HCT116 (cell line): ENCODE measurements at places on chromosomes 16 and 17. TPM values are rescaled to one million over a fixed set of nuclear protein-coding genes. Genes with fewer than 3 reads are reported as not detected.

The CDH13 gene
- not detected for total RNA-seq

The CTRB1 gene
- total RNA-seq, result 5.6 TPM

The GAST gene
- not detected for total RNA-seq

The COL1A1 gene
- 33.6 TPM for total RNA-seq

The FOXC2 gene
- 0.22 TPM for total RNA-seq

GRCh38 chr16:48014349-48015135, 141.3 kb downstream of the ABCC12 start:
- DNase-seq, result peak; percentile 63

- DNase-seq, result no peak
Observed at GRCh38 chr17:16361874-16362273, 8.6 kb upstream of the CENPV start.

GRCh38 chr16:3174618-3175148, 13.3 kb upstream of the OR1F1 start:
- DNase-seq, result no peak

DNA sequence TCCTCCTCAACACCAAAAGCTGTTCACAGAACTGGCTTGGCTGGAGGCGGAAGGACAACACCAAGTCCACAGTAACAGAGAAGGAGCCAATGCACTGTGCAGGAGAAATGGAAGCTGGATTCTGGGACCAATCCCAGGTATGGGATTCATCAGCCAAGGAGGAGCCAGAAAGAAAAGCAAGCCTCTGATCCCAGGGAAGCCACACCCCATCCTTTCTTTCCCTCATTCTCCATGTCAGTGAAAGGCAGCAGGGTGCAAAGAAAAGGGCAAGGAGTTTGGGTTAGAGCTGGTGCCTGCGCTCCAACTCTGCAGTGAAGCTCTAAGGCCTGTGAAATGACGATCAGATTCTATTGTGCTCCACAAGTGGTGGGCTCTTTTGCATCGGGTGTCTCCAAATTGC, 11.0 kb downstream of the DCAKD start:
- DNase-seq, result no peak

DNA sequence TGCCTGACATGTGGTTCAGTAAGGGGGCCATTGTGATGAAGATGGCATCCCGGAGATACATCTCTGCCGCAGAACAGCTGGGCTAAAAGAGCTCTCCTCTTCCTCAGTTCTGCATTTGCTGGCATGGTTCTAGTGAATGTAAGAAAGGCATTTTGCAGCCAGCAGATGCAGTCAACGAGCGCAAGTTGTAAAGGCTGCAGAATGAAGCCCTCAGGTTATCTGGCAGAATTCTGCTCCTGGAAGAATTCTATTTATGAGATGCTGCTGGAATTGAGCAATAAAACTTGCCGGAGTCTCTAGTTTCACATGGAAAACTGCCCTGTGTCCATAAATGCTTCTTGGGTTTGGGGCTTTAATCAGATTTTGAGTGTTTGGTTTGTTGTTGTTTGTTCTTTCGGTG, 176.8 kb upstream of the HSBP1 start:
- DNase-seq, result no peak

DNA sequence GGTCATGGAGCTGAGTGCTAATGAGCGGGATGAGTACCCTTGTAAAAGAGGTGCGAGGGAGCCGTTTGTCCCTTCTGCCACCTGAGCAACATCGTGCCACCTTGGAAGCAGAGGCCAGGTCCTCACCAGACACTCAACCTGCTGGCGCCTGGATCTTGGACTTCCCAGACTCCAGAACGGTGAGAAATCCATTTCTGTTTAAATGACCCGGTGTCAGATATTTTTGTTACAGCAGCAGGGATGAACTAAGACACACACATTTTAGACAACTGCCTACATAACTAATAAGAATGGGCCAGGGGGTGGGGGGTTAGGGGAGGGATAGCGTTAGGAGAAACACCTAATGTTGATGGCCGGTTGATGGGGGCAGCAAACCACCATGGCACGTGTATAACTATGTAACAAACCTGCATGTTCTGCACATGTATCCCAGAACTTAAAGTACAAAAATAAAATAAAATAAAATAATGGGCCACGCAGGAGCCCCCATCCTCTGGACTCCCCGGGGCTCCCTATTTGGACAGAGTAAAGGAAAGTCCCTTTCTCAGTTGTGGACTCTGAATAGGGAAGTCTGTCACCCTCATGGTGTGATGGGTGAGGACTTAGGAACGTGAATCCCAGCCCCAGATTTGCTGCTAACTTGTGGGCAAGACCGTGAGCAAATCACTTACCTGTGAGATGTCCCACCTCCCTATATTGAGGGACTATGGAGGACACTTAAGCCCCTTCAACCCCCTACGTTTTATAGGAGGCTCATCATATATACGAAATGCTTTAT, 60.6 kb upstream of the DNAH17 start:
- DNase-seq, result no peak

DNA sequence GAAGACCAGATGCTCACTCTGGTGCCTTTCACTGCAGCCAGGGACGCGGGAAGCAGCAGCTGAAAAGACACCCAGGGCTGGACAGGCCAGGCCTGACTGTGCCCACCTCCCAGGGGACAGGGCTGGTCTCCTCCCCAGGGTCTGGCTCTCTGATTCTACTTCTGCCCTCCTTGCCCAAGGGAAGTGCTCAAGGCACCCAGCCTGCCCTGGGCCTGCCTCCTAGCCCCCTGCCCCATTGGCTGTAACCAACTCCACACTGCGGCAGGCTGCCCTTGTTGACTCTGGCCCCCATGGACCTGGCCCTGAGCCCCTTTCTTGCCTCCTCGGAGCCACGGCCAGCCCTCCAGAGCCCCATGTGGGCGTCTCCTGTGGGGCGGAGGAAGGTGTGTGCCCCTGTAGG, 212.5 kb downstream of the NTN1 start:
- no peak for DNase-seq

GRCh38 chr17:63686138-63686685, 13.7 kb downstream of the LIMD2 start:
- DNase-seq, result no peak

DNA sequence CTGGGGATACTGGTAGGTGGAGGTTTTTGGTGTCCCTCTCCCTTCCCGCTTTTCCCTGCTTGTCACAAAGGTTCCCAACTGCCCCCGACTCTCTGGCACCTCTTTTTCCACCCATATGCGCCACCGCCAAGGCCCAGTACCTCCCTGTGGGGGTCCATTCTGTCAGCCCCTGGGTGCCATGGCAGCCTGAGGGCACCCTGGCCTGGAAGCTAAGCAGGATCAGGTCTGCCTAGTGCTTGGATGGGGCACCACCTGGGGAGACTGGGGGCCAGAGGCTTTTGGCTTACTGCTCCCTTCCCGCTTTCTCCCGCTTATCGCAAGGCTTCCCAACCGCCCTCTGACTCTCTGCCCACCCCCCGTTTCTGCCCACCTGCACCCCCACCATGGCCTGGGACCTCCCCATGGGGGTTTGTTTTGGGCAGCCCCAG, 2286.4 kb downstream of the TP53TG3F start:
- no peak for DNase-seq

GRCh38 chr16:57517397-57518367, 18.7 kb downstream of the CCDC102A start:
- DNase-seq, result no peak

GRCh38 chr16:71915350-71915749, 20.0 kb downstream of the IST1 start:
- DNase-seq, result no peak

DNA sequence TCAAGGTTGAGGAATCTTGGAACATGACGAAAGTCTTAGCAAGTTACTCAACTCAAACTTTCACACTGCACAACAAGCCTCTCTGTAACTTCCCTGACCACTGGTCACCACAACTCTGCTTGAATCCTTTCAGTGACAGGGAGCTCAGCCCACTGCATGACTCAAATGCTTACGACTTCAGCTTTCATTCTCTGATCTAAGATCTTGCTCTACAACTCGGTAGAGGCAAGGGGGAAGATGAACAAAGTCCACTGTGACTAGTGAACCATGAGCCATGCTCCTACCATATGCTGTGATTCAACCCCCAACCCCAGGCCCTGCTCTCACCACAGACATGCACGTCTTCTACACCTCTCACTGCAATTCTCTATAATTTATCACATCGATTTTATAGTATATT, 160.9 kb downstream of the SLC39A11 start:
- no peak for DNase-seq

GRCh38 chr16:86949116-86949515, 368.1 kb downstream of the C16orf95 start:
- no peak for DNase-seq

DNA sequence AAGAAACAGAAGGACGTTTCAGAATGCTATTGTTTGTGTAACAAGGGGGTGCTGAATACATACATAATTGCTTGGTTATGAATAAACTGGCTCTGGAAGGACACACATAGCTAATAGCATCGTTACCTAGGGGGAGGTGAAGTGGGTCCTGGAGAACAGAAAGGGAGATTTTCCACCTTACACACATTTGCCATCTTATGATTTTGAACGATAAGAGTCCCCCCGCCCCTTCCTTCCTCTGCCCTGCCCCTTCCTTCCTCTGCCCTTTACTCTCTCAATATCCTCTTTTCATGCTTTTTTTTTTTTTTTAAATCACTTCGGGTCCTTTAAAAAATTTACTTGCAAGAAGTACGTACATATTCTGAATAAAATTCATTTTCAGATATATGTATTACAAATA, 902 bp upstream of the DHRS7B start:
- DNase-seq, result no peak

- no peak for DNase-seq
Observed at GRCh38 chr17:32297860-32298259, 32.2 kb downstream of the RHBDL3 start.

DNA sequence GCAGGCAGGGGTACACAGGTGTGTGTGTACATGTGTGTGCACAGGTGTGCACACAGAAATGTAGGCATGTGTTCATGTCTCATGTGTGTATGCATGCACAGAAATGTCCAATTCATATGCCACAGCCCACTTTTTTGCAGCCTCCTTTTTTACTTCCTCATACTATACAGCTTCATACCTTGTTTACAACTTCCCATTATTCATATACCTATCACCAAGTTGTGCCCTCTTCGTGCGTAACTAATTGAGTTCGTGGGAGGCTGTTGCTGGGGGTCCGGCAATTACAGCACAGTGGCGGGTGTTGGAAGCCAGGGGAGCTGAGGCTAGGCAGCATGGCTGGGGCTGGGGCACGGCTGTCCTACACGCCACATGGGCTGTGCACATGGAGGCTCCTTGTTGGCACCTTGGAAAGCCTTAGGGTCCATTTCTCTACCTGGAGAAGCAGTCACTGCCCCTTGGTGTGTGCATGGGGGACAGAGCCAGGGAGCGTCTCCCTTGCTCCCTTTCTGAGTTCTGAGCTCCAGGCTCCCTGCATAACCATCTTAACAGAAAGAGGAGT, 266.7 kb downstream of the ENGASE start:
- no peak for DNase-seq

DNA sequence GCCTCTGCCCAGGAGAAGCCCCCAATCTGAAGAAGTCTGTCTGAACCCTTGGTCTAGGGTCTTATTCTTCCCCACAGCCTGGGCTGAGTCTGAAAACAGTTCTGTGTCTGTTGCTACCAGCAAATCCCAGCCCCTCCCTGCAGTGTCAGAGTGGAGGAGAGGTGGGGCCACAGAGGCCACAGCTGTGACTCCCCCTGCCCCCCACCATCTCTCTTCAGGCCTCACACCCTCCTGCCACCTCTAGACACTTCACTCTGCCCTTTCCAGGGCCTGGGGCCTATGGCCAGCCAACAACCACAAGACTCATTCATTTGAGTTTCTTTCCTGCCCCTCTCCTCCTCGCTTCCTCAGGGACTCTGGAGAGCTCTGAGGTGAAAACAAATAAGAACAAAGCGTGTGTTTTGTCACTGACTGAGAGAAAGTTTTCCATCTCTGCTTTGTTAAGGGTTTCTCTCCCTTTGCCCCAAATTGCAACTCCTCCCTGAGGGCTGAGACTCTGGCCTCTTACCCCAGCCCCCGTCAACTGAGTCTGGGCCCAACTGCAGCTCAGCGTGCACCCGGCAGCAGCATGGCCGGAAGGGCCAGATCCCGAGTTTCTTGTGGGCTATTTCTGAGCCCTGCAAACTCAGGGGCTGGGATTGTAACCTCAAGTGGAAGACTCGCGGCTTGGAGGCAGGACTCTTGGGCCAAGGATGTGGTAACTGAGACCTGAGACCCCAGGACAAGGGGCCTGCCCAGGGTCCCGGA, 13.2 kb downstream of the C17orf50 start:
- DNase-seq, result no peak

DNA sequence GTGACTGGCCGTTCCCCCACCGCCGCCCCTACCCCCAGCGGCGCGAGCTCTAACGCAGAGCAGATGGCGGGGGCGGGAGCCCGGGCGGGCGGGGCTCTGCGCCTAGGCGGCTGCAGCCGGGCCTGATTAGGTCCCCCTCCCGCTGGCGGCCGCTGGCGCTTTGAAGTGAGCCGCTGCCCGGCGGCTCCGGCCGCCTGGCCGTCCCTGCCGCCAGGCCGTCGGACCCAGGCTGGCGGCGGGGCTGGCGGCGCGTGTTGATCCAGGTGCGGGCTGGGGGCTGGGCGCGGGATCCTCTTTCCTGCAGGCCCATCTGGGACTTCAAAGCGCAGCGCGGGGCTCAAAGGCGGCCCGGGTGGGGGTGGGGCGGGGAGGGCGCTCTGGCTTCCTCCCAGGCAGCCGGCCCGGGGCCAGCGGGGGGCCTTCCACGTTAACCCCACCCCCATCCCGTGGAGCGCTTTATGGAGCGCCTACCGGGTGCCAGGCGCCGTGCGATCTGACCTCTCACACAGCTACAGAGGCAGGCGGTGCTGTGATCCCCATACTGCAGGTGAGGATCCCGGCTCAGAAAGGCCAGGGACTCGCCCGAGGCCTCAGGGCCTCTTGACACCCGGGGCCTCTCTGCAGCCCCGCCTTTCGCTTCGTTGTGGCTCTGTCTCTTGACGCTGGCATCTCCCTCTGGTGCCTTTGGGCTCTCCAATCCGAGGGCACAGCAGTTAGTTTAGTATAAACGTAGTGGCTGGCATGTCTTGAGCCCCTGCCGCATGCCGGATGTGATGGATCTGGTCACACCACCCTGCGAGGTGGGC, 80.0 kb upstream of the NKD1 start:
- no peak for DNase-seq

DNA sequence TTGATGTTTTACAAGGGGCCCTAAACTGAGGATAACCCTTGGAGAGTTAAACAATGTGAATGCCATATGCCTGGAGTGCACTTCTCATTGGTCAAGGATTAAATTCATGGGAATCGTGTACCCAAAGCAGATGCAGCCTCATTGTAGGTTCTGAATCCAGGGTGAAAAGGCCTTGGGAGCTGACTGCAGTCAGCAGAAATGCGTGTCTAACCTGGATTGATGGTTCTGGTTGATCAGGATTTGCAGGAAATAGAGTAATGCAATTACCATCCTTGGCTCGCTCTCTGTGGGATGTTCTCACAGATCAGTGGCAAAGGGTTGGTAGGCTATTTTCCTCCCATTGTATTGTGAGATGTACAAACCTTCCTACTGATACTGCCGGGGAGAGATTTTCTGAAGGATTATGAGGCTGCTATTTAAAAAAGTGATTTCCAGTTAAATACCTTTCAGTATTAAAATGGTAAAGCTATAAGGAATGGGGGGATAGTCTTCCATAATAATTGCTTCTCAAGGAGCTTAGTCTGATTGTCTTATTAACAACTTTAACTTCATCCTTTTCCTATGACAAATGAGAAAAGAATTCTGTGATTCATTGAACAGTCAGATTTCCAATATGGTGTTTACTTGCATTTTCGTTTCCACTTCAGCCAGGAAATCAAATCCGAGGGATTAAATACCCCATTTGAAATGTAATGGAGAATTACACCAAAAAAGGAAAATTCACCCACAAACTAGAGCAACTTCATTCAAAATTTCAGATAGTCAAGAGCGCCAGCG, 1028.1 kb upstream of the EEF2KMT start:
- no peak for DNase-seq

- no peak for DNase-seq
Observed at GRCh38 chr17:66472123-66472522, 169.7 kb downstream of the PRKCA start.

GRCh38 chr16:1141191-1141590, 11.7 kb upstream of the CACNA1H start:
- no peak for DNase-seq
